ENCODE measurements at places on chromosomes 7 and 10. TPM values are rescaled to one million over a fixed set of nuclear protein-coding genes. Genes with fewer than 3 reads are reported as not detected.

Gene AKR1D1
- total RNA-seq, result not detected

Gene GFRA1
- total RNA-seq, result 0.15 TPM

Gene BEND7
- total RNA-seq, result 1.0 TPM

Gene CRHR2
- total RNA-seq, result not detected

Gene ZNF804B
- not detected for total RNA-seq

Gene MRM2
- 20.2 TPM for total RNA-seq

Gene CUBN
- 3.3 TPM for total RNA-seq

Gene UNC5B
- total RNA-seq, result 34.2 TPM

Gene C10orf67
- 0.44 TPM for total RNA-seq

Gene GATA3
- not detected for total RNA-seq

Gene CDH23
- total RNA-seq, result 0.17 TPM

Gene PRKCQ
- total RNA-seq, result not detected

Gene LRGUK
- under 0.01 TPM for total RNA-seq

Gene WEE2
- total RNA-seq, result 0.33 TPM

Gene EXOSC1
- total RNA-seq, result 41.9 TPM

Gene PPP1R9A
- 1.7 TPM for total RNA-seq

Gene NOM1
- 11.6 TPM for total RNA-seq

Gene ANXA11
- 240 TPM for total RNA-seq

Gene FAM131B
- total RNA-seq, result 3.9 TPM

Gene FLNC
- 462 TPM for total RNA-seq

Gene HOXA11
- under 0.01 TPM for total RNA-seq

Gene LIPN
- total RNA-seq, result not detected

Gene WASL
- 16.9 TPM for total RNA-seq

Gene ZYX
- 70.3 TPM for total RNA-seq

Gene EGFR
- total RNA-seq, result 88.3 TPM

Gene ST7
- 19.8 TPM for total RNA-seq

Gene CCDC7
- total RNA-seq, result 13.1 TPM

Gene FAM237B
- total RNA-seq, result not detected

Gene GNAI1
- total RNA-seq, result 37.1 TPM

Gene SH2D4B
- total RNA-seq, result not detected

Gene NUPR2
- not detected for total RNA-seq

Gene ZPBP
- total RNA-seq, result not detected

Gene TTYH3
- 82.2 TPM for total RNA-seq

Gene TAS2R3
- 1.8 TPM for total RNA-seq

Gene PLXNA4
- 3.6 TPM for total RNA-seq

Gene PNLIPRP2
- not detected for total RNA-seq

Gene PTPRE
- total RNA-seq, result 1.7 TPM

Gene ADRB1
- under 0.01 TPM for total RNA-seq

Gene SLC26A3
- not detected for total RNA-seq

Gene PTPRZ1
- total RNA-seq, result 1.0 TPM

Gene RALA
- total RNA-seq, result 33.3 TPM

Gene ATG9B
- total RNA-seq, result under 0.01 TPM

Gene PLXDC2
- total RNA-seq, result 2.8 TPM

Gene GDF2
- total RNA-seq, result not detected

Gene EN2
- total RNA-seq, result not detected

Gene NT5C2
- total RNA-seq, result 62.8 TPM

Gene CLCN1
- not detected for total RNA-seq

Gene NEUROD6
- not detected for total RNA-seq

Gene ANXA8L1
- 0.44 TPM for total RNA-seq

Gene C7orf33
- total RNA-seq, result not detected

Gene RADIL
- 1.3 TPM for total RNA-seq

Gene TES
- 62.0 TPM for total RNA-seq

Gene GLI3
- 6.9 TPM for total RNA-seq

Measured in smooth muscle cell of trachea (primary cell).